ENCODE measurements at places on chromosomes 1 and 21.
A peak's percentile ranks its signal among the peaks of the same experiment; 100 is the strongest.

DNA sequence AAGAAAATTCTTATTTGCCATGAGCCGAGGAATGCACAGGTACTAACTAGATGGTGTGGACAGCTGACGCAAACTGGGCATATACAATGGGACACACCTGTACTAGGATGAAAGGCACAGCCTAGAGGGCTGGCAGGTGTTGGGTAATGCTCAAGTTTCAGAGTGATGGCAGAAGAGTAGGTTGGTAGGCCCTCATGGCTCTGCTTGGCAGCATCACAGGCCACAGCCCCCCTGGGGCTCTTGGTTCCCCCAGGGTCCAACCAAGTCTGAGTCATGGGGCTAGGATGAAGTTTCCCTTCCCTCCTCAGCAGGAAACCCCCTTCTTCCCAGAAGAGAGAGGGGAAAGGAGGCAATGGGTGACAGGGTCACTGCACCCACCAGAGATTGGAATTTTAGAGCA is 35.2 kb downstream of the SPEN start:
- DNase-seq: no peak

GRCh38 chr1:98906809-98907208 is 97.9 kb downstream of the PLPPR5 start:
- DNase-seq: no peak

- no peak for DNase-seq
Measured at GRCh38 chr1:57882072-57882471, 458.2 kb upstream of the DAB1 start.

DNA sequence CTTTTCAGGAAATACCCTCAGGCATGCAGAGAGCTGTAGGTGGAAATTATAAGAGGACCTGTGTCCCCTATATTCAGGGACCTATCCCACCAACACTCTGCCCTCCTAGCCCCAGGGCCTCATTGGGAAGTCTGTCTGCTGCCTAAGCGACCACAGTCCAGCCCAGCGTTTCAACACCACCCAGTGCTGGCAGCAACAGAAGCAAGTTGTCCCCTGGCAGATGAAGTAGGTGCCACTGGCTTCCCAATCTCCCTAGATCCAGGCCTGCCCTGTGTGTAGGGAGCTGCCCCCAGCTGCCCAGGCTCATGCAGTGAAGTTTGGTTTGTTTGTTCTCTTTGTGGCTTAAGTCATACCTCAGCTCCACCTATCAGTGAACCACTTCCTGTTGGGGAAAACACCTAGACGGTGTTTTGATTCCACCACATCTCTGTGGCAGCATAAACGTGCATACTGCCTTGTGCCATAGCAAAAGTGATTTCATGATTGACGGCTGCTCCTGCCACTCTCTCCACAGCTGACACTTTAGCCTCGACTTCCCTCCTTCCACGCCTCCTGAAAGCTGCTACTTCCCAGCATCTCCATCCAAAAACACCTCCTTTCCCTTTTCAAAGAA is 8.1 kb upstream of the LEFTY1 start:
- no peak for DNase-seq

- DNase-seq: no peak
Measured at GRCh38 chr1:61776091-61776490, 33.8 kb downstream of the PATJ start.

DNA sequence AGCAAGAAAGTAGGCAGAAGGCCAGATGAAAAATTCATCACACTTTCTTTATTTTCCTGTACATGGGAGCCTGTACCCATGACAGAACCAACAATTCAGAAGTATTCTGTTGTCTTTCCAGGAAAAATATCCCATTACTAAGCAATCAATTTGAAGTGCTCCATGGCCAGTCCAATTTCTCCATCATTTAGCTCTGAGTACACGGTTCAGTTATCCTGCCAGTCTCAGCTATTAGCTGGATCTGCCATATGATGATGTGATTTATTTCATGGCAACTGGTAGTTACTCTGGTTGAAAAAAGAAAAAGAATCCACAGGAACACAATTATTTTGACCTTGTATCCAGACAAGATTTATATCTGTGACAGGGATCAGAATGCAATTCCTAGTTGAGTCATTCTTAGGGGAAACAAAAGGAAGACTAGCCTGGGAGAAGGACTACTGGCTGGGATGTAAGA is 70.6 kb upstream of the GORAB start:
- DNase-seq: no peak

DNA sequence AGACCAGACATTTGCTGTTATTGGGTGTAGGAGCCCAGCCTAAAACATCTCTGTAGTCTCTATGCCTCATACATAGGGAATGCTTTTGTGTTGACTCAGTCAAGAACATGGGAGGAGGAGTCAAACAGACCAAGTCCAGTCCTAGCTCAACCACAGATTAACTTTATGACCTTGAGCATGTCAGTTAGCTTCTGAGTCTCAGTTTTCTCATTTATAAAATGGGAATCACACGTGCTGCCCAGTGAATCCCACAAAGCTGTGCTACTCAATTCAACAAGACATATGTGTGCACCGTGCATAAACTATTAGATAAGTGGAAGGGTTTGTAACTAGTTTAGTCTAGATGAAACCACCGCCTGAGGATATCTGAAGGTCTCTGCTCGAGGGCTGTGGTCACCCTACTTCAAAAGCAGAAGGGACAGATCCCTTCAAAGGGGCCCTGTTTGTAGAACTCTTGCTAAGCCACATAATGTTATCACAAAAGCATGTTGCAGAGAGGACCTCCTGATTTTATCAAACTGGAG is 109.5 kb upstream of the NFIA start:
- DNase-seq: no peak

GRCh38 chr21:42145569-42146272 is 73.2 kb upstream of the ABCG1 start:
- peak; percentile 66 for DNase-seq

DNA sequence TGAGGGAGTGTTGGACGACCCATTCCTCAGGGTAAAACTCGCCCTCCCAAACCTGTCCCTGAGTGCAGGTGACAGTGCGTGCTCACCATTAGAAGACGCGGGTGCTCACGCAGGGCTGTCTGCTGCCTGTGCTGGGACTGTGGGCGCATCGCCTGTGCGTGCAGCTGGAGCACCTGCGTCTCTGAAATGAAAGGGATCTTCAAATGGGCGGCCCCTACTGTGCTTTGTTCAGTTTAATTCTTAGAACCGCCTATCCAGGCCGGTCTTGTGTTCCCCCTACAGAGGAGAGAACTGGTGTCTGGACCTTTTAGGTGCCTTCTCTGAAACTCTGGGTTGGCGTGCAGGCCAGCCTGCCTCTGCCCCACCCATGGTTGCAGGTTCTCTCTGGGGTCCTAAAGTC is 125.8 kb downstream of the PCBP3 start:
- DNase-seq: no peak

GRCh38 chr1:76202670-76203069 is 128.1 kb downstream of the ST6GALNAC3 start:
- no peak for DNase-seq

- DNase-seq: no peak
Measured at GRCh38 chr1:55575571-55576279, 360.6 kb upstream of the USP24 start.

GRCh38 chr1:110523011-110523410 is 4.0 kb upstream of the KCNA10 start:
- DNase-seq: no peak

GRCh38 chr21:26124896-26125295 is 45.7 kb downstream of the APP start:
- DNase-seq: no peak

- DNase-seq: no peak
Measured at GRCh38 chr1:98002288-98002687, 81.5 kb upstream of the DPYD start.

GRCh38 chr1:982765-983436 is 1.0 kb upstream of the PERM1 start:
- DNase-seq: no peak

GRCh38 chr1:82491301-82492048 is 690.7 kb downstream of the ADGRL2 start:
- DNase-seq: no peak

- DNase-seq: peak; percentile 20
Measured at GRCh38 chr1:211541720-211542477, 37.1 kb downstream of the SLC30A1 start.

DNA sequence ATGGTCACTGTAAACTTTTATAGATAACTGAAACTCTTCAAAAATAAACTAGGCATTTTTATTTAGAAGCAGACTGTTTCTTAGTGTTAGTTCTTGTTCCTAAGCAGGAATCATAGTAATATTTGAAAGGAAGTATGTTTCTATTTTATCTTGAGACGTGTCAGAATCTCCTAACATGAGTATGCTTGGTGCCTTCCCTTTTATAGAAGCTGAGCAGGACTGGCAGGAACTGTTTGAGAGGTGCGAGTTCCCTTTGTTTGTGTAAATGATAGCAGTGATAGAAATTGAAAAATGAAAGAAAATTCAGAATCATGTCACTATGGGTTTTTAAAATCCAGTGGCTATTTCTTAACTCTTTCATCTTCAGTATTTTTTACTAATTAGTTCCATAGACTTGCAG is 56.9 kb downstream of the LRRC8D start:
- no peak for DNase-seq

GRCh38 chr1:200912737-200913407 is 18.2 kb downstream of the INAVA start:
- DNase-seq: peak; percentile 56

GRCh38 chr21:37006486-37007291 is at the start of gene RIPPLY3:
RIPPLY3 (plus strand) TSS chr21:37006702; CDS start chr21:37006773, 71 bp downstream.
- DNase-seq: no peak

DNA sequence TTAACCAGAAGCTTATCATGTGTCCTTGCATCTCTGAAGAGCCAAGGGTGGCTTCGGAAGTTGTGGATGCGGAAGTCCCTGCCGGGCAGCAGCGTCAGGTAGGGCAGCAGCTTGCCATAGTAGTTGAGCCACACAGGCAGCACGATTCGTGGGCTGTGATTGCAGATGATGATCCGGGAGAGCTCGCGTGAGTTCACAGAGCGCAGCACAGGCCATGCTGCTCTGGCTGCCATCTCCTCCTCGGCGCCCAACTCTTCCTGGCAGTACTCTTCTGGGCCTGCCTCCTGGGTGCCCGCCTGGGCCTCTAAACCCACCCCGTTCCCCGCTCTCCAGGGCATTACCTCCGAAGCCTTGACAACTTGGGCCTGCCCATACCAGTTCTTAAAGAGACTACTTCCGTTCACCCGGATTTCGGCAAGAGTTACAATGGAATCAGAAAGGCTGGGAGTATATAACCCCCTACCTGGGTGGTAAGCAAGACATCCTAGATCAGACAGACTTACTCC is at the start of gene VHLL:
Gene VHLL (minus strand): TSS at position 456 of the 506 bp plus-strand sequence. CDS start 118 bp downstream, at position 338.
- DNase-seq: no peak

DNA sequence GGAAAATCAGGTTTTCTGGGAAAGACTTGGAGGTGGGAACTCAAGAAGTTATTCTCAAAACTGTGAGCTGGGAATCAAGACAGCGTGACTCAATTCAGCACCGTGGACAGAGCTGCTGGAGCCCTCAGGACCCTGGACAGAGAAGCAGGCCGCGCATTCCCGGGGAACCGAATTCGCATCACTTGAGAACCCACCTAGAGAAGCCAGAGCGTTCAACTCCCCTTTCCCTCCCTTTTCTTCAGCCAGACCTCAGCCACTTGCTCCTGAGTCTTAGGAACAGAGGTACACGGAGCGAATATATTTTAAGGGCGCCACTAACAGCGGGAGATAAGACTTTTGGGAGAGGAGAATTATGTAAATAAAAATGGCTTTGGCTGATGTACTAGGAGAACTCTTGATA is 2.0 kb upstream of the LIN28A start:
- peak; percentile 20 for DNase-seq

- DNase-seq: no peak
Measured at GRCh38 chr1:201004732-201005131, 18.8 kb downstream of the KIF21B start.

DNA sequence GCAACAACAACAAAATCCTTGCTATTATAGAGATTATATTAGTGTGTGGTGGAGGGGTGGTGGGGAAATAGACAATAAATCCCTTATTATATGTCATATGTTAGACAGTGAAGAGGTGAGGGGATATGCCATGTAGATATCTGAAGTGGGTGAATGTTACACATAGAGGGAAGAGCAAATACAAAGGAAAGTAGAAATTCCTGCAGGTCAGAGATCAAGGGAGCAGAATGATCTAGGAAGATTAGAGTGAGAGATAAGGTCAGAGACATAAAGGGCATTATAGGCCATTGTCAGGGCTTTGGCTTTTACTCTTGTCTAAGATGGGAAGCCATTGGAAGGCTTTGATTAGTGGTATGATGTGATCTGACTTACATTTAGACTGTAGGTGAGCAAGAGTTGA is 38.5 kb downstream of the PRKAA2 start:
- DNase-seq: no peak

- no peak for DNase-seq
Measured at GRCh38 chr1:41446851-41447610, 37.5 kb downstream of the EDN2 start.

DNA sequence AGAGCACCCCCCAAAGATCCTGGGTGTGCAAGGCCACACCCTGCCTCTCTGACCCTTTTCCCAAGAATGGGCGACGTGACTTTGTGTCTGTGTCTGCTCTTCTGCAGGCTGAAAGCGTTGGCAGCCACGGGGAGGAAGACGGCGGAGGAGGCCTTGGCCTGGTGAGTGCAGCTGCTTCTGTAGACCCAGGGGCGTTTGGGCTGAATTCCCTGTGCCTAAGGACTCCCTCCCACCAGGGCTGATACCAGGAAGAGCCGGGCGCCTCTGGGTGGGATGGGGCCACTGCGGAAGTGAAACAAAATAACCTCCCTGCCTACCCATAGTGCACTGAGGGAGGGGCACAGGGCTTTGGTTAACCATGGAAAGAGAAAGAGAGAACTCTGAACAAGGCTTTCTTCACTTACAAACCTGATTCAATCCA is 2.5 kb downstream of the UBASH3A start:
- DNase-seq: no peak

DNA sequence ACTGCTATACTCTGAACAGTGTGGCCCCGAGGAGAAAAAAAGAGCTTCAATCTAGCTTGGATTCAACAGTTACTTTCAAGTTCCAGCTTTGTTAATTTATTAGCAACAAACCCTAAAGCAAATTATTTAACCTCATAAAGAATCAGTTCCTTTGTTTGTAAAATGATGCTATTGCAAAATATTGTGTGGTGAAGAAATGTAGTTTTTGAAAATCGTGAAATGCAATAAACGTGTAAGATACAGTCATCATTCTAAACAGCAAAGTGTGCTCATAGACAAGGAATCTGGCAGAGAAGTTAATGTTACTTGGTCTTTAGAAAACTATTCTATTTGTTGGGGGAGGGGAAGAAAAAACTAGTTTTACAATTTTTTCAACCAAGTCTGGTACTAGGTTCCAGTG is 297.6 kb upstream of the ADGRL4 start:
- no peak for DNase-seq

- no peak for DNase-seq
Measured at GRCh38 chr21:38646213-38646837, 148.0 kb upstream of the ERG start.

- DNase-seq: no peak
Measured at GRCh38 chr1:22342734-22343191, 108.9 kb upstream of the ZBTB40 start.

GRCh38 chr1:223031733-223032601 is 111.1 kb downstream of the TLR5 start:
- no peak for DNase-seq
